Activated CD4-positive, alpha-beta T cell treated with anti-CD3 and anti-CD28 coated beads for 4 hours (primary cell): ENCODE measurements at places on chromosomes 2 and 18.

DNA sequence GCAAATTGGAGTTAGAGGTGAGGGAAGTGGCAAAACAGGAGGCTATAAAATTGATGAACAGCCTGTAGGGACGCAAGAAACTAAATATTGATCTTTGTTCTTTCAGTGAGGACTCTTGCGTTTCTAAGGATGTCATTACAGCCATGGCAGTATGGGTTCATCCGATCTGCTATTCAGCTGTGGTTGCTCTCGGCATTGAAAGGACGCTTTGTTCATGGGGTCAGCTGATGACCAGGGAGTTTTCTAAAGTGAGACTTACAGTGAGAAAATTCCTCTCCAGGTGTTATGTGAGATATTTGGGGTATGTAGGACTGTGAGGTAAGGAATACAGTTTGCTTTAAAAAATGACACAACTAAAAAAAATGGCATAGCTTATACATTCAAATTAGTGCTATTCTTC lies 52.7 kb upstream of the PELI1 start:
- DNase-seq = no peak

- DNase-seq = no peak
Measured at GRCh38 chr2:129074298-129074920, 755.7 kb upstream of the HS6ST1 start.

DNA sequence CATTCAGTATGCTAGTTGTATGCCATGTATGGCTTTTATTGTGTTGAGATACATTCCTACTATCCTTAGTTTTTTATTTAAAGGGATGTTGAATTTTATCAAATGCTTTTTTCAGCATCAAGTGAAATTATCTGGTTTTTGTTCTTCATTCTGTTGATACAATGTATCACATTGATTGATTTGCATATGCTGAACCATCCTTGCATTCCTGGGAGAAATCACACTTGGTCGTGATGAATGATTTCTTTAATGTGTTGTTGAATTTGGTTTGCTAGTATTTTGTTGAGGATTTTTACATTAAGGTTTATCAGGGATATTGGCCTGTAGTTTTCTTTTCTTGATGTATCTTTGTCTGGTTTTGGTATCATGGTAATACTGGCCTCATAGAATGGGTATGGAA lies 49.7 kb downstream of the CD28 start:
- no peak for DNase-seq

- no peak for DNase-seq
Measured at GRCh38 chr2:55155764-55156281, 76.3 kb downstream of the CLHC1 start.

DNA sequence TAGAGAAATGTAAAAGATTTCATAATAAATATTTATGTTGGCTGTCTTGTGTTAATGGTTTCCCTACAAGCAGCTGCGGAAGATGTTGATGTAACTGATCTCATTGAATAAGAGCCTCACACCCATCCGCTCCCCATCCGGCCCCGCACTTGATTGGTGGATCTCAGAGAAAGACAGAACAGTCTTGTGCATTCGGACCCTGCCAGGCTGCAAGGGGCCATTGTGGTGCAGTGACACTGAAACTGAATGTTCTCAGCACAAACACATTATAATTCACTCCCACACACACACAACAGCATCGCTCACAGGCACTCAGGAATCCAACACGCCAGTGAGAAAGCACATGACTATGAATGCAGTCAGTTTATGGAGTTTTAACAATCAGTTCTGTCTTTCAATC lies 47.8 kb downstream of the PRELID3A start:
- no peak for DNase-seq

DNA sequence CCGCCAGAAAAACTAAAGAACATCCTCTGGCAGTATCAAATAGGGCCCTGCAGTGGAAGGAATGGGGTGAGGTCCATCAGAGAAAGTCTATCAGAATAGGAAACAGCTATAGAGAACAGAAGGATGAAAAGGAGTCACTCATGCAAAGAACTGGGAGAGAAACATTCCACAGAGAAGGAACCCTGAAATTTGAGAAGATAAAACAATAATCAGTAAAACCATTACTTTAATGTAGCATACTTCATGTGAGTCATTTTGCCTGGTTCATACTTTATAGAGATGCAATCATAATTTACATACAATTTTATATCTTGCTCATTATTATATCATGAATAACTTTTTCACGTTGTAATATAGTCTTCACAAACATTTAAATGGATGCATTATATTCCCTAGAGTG lies 402.2 kb downstream of the NCKAP5 start:
- DNase-seq = no peak

- no peak for DNase-seq
Measured at GRCh38 chr2:37631292-37631691, 40.1 kb downstream of the CDC42EP3 start.

- DNase-seq = no peak
Measured at GRCh38 chr2:147500229-147500628, 344.6 kb upstream of the ACVR2A start.

- no peak for DNase-seq
Measured at GRCh38 chr2:226837787-226838603, 2.1 kb downstream of the RHBDD1 start.

GRCh38 chr2:190746971-190747761 lies 98.3 kb downstream of the NAB1 start:
- no peak for DNase-seq

DNA sequence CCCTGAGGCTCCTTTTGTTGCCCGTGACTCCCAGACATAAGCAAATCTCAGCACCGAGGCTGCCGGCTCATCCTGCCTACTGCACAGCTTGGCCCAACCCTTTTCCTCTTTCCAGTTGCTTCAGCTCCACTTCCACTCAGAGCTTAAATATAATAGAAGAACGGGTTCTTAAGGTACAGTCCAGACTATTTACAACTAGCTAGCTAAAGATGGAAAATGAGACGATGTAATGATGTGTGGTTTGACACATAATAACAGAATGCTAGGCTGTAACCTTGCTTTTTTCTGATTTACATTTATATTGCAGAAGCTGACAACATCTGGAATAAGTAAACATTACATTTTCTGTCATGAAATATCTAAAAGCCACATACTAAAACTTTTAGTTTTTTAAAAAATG lies 26.9 kb upstream of the ATP9B start:
- no peak for DNase-seq

- no peak for DNase-seq
Measured at GRCh38 chr2:219861307-219861706, 233.9 kb downstream of the SLC4A3 start.

DNA sequence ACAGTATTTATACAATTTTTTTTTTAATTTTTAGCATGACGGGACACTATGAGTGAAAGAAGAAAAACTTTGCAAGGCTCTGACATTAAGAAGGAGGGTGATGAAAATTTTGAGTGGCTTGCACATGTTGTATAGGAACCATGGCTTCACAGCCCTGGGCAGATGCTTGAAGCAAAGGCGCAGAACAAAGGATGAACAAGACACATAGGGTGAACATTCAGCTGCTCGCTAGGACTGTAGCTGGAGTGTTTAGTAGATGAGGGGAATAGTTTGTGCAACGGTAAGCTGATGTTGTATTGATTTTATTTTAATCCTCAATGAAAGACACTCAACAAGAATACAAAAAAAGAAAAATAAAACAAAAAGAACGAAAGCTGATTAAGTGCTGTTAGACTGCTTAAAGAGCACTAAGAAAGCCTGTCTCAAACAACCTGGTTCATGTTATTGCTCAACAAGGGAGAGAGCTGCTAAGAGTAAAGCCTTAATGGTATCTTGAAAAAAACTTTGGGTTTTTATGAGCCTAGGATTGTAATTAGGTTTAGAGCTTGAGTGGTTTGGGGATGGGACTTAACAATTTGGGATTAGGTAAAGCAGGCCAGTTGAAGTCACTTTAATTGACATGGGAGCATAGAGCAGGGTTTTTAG lies 41.2 kb upstream of the GCFC2 start:
- no peak for DNase-seq

DNA sequence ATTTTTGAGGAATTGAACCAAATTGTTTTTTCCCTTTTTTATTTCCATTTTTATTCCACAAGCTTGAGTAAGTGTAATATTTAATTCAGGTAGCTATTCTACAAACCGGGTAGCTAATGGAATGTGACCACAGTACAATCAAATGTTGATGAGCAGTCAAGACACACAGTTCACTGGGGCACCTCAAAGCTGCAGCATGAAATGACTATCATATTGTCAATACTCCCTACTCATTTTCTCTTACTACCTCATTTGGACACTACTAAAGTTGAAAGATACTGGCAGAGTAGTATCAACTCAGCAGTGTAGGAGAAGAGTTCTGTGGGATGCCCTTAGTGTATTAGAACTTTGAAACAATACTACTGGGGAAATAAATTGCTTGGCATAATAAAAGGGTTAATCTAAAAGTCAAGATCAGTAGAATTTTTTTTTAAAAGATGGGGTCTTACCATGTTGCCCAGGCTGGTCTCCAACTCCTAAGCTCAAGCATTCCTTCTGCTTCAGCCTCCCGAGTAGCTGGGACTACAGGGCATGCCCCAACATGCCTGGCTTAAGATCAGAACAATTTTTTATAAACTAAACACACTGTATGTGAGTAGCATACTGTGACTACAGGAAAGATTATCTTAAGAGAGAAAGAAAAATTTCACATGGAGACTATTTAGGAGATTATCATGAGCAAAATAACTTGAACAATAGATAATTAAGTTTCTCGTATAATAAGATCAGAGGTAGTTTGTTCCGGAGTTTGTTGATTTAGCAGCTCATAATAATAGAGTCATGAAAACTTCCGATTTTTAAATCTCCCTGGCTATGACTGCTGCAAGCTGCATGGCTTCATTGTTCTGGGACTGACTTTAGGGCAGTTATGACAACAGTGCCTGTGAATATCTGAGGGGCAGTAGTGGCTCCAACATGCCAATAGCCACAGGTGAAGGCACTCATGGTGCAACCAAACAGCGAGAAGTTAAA lies 43.7 kb downstream of the MYO3B start:
- no peak for DNase-seq

DNA sequence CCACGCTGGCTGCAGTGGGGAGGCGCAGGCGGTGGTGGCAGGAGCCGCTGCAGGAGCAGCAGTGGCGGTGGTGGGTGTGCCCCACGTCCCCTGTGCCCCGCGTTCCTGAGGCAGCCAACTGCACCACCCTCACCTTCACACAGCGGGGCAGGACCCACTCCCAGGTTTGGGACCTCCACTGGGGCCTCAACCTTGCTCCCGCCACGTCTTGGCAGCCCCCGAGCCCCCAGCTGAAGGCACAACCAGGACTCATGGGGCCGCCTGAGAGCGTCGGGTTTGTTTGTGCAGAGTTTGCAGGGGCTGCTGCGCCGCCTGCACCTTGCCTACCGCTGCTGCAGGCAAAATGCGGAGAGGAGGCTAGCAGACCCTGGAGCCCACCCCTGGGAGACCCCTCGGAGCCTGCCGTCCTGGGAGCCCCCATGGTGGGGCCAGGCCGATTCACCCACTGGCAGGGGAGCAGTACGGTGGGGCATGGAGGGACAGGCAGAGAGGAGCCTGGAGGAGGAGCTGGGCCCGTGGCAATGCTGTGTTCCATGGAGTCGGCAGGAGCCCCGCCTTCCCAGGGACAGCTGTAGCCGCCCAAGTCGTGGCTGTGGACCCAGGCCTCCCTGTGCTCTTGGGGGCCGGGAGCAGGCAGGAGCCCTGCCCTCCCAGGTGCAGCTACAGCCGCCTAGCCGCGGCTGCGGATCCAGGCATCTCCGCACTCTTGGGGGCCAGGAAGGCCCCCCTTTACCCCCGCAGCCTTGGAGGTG lies 14.7 kb upstream of the EML6 start:
- no peak for DNase-seq

DNA sequence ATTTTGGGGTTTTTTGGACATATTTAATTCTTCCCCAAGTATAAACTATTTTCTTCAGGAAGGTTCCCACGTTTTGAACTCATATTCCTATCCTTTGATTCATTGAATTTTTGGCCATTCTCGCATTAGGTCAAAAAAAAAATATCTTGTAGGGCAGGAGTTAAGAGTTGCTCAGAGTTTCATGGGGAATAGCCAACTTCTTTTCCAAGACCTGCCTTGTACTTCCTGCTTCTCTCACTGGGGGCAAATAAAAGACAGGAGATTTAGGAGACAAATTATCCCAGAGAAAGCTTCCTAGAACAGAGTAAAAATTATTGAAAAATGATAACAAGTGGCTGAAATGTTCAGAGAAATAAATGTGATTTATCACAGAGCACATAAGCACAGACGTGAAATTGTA lies 55.2 kb upstream of the BCL11A start:
- DNase-seq = no peak

- no peak for DNase-seq
Measured at GRCh38 chr2:218149848-218150440, 16.8 kb downstream of the CXCR1 start.

- DNase-seq = no peak
Measured at GRCh38 chr18:3153107-3153704, 66.6 kb downstream of the MYOM1 start.

GRCh38 chr2:23624378-23624777 lies 239.4 kb downstream of the KLHL29 start:
- no peak for DNase-seq

DNA sequence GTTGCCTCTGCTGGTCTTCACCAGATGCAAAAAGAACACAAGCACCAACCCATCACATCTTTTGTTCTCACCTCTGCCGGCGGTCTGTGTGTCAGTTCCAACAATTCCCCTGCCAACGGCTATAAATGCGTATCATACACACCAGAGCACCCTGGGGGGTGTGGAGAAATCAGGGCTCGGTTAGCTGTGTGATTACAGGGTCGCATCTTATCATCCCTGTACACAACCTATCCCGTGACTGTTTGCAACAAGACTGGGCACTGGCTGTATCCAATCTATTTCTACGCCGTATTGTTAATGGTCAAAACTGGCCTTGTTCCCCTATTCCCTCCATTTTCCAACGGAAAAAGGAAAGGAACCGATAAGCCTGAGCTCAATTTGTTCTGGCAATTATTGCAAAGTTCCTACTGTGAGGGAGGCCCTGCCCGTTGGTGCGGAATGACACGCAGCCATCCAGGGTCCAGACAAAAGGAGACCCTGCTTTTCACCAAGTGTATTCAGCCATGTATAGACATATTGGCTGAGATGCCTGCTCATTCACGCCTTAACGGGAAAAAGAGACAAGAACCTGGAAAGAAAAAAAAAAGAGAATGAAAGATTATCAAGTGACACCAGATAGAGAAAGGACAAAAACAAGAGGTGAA lies 136.9 kb downstream of the CDH20 start:
- no peak for DNase-seq

DNA sequence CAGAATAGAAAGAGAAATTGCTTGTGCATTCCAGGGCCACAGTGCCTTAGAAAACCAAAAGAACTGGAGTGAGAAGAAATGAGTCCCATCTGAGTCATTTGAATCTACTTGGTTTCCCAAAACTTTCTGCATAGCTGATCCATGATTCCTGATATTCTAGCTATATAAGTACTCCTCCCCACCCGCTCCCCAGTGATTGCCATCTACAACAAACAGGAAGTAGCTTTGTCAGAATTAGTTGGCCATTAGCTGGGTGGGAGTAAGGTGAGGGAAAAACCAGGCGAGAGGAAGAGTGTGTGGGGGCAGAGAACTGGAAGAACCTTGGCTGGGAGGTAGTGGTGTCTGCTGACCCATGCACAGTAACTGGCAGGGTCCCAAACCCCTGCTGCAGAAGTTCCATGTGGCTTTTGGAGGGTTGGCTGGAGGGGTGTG lies 122.1 kb downstream of the ACAA2 start:
- DNase-seq = no peak
